Glutamatergic neuron (in vitro differentiated cells): ENCODE measurements at places on chromosomes 12 and 14. TPM values are rescaled to one million over a fixed set of nuclear protein-coding genes. Genes with fewer than 3 reads are reported as not detected.

Gene ENDOU
- total RNA-seq: not detected

Gene HAL
- total RNA-seq: not detected

Gene WBP11
- total RNA-seq: 54.6 TPM

Gene ATP5MC2
- 283 TPM for total RNA-seq

Gene ANKS1B
- total RNA-seq: 11.3 TPM

Gene TAS2R19
- 7.9 TPM for total RNA-seq

Gene GDF3
- total RNA-seq: 0.34 TPM

Gene RNF34
- total RNA-seq: 63.7 TPM

Gene TMTC3
- 12.5 TPM for total RNA-seq

GRCh38 chr12:74889563-74890236 lies 319.9 kb downstream of the KCNC2 start:
- DNase-seq: no peak

DNA sequence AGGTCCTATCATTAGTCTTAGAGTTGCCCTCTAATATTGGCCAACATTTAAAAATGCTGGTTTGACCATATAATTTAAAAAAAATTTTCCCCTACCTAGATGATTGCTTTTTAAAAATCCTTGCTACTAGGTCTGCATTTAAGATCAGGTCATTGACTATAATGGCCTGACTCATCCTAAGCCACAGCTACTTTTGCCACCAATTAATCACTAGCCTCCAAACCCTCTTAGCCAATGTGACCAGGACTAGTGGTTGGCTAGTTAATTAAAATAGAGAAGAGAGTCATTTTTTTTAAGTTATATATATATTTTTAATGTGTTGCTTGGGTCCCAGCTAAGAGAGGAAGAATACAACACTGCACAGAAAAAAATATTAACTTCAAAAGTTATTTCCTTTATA lies 57.5 kb downstream of the SOS2 start:
- DNase-seq: no peak

GRCh38 chr14:72638021-72638420 lies 255.9 kb downstream of the DPF3 start:
- no peak for DNase-seq

DNA sequence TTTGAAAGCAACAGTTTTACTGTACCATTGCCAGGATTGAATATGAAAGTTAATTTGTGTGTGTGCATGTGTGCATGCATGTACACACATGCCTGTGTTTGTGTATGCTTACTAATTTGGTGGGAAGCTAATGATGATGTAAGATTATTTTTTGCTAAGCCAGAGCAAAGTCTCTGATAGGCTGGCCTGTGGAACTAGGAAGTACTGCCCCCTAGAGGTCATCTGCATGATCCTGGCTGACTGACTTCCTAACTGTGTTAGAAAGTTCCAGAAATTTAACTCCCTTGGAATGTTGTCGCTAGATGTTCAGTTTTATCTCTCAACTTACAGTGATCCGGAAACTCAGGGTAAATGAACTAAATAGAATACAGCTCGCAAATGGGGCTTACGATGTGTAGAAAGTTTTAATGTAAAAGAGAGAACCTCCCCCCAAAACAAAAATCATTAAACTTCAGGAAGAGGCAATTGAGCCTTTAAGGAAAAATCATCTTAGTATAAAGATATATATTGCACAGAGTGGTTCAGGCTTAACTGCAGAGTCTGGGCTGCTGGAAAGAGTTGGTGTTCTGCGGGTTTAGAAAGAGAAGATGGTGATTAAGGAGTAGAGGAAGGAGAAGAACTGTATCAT lies 34.3 kb upstream of the SLC38A1 start:
- DNase-seq: peak; percentile 29
